Activated T-cell treated with anti-CD3 and anti-CD28 coated beads, Interleukin-2, amount 50 U/mL, for 48 hours (primary cell): ENCODE measurements at places on chromosomes 13 and 19.

- no peak for DNase-seq
These were observed 2.8 kb downstream of the PNMA8B start for GRCh38 chr19:46492841-46493235.

GRCh38 chr13:40390401-40390916, 276.0 kb downstream of the FOXO1 start:
- no peak for DNase-seq

- DNase-seq: peak; percentile 44
These were observed 49.1 kb downstream of the SAE1 start for GRCh38 chr19:47179653-47180310.

DNA sequence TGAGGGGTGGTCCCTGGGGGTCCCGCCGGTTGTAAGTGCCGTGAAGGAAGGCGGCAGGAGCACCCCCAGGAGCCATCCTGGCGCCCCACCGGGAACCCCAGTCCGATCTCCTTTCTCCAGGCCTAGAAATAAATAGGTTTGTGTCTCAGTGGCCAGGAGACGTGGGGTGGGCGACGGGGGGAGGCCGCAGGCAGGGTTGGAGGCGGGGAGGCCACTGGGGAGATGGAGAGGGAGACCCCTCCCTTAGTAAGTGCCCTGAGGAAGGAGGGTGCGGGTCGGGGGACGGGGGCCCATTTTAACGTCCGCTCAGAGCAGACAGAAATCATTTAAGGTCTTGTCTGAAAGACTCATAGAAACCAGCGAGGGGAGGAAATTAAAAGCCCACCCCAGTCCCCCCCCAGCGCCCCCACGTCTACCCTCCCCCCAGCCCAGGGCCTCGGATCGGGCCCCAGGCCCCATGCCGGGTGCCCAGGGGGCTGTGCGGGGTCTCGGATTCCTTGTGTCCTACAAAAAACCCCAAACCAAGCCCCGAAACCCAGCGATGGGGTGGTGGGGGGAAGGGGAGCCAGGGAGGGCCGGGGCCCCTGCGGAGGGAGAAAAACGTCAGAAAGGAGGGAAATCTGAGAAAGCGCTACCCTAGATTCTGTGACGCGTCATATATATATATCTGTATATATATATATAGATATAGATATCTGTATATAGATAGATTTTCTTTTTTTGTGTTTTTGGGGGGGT, 19.6 kb downstream of the ZBTB7A start:
- no peak for DNase-seq

- no peak for DNase-seq
These were observed 6.9 kb downstream of the PIBF1 start for GRCh38 chr13:72788831-72789230.

- no peak for DNase-seq
These were observed 9.5 kb upstream of the MPV17L2 start for GRCh38 chr19:18183529-18183928.

DNA sequence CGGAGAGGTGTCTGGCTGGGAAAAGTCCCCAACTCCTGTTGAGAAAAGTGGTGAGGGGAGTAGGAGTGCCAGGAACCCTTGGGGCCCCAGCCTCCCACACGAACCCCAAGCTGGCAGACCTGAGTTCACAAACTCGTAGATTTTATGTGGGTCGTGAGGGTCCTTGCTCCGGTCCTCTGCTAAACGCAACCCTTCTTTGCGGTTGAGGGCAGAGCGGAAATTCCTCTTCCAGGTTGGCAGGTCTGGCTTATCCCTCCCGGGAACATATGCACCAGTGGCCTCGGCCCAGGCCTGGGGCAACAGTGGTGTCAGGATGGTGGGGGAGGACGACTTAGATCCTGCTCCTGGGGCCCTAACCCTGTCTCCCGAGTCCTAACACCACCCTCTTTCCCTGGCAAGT, 2.4 kb downstream of the IRF3 start:
- DNase-seq: no peak

DNA sequence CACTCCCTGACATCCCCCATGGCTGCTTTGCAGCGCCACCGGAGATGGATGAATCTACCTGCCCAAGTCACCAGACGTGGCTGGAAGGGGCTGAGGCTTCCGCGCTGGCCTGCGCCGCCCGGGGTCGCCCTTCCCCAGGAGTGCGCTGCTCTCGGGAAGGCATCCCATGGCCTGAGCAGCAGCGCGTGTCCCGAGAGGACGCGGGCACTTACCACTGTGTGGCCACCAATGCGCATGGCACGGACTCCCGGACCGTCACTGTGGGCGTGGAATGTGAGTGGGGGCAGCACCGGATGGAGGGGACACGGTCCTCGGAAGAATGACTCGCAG, 4.6 kb downstream of the ICAM5 start:
- peak; percentile 45 for DNase-seq

DNA sequence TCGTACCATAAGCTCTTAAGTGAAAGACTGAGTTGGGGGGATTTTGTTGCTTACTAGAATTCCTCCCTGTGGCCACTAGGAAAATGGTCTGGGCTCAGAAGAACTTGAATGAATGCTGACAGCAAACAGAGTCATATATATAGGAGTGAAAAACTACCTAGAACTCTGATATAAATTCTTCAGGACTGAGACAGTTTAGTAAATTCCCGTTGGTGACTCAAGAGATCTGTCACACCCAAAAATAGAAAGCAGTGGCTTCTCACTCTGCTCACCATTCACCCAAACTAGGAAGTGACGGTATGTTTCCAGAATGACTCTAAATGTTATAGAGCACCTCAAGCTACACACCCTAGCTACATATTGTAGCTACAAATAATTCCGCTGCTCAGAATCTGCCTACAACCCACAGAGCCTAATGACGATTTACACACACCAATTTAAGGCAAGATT, 116.2 kb downstream of the TBC1D4 start:
- DNase-seq: no peak

DNA sequence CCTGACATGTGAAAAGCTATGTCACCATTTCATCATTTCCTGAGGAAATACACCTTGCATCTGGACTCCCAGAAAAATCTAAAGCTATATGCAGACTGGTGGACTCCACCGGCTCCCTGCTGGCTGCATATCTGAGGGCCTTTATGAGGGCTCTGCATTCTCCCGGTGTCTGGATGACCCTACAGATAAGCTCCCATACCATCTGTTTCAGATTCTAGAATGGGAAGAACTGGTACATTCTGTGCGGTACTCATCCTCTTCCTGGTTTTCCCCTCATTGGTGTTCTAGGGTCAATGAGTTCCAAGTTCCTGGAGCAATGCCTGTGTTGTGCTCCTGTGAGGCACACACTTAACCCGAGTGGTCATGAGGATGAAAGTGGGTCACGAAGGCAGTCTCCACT, 60.4 kb downstream of the COL4A1 start:
- DNase-seq: no peak

GRCh38 chr13:29760544-29760943, 89.9 kb downstream of the UBL3 start:
- no peak for DNase-seq

DNA sequence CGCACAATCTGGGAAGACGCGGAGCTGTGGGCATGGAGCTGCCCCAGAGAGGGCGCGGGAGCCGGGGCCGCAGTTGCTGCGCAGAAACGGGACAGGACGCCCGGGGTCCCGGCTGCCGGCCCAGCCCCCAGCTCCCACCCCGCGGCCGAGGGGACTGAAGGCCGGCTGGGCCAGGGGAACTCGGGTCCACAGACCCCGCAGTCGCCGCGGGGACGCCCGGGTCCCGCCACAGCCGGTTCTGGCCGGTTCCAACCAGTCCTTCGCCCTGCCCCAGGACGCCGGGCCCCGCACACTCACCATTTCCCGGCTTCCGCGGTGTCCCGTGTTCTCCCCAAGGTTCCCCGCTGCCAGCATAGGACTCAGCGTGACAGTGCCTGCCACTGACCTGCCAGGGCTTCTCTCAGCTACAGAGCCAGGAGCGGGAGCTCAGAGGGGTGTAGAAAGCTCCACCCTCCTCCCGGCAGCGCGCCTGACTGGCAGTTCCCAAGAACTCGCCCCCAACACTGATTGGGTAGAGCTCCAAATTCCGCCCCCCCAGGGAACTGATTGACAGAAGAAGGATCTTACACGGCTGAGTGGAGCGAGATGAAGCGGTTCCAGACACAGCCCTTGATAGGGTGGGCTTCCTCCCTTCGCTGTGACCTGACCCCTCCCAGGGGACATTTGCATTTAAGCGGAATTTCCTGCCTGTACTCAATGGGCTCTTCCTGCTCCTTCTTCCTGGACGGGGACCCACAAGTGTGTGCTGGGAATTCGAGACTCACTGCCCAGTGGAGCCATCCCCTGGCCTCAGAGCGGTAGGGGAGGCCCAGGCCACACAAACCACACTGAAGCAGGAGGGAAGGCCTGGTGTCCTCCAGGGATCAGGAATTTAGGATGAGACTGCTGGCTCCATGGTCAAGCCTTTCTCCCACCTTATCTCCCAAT, at the start of gene ZNF442:
TSS of gene ZNF442 (minus strand) at position 448 of the 927 bp plus-strand sequence. CDS start 2,052 bp downstream, outside the sequence.
- DNase-seq: peak; percentile 91

DNA sequence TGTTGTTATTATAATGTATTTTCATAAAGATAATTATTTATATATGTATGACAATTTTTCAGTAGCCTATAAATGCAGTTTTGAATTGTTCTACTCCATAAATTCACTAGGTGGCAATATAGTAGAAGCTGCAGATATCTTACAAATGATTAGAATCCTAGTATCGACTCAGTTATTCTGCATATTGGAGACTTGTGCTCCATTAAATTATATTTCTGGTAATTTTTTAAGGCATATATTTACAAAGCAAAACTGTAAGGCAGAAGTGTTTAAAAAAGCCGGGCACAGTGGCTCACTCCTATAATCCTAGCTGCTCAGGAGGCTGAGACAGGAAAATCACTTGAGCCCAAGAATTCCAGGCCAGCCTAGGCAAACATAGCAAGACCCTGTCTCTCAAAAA, 58.7 kb downstream of the DPY19L3 start:
- DNase-seq: no peak

GRCh38 chr19:58040751-58041525, 7.1 kb downstream of the ZSCAN1 start:
- no peak for DNase-seq

GRCh38 chr13:93805736-93806135, 579.1 kb downstream of the GPC6 start:
- no peak for DNase-seq

DNA sequence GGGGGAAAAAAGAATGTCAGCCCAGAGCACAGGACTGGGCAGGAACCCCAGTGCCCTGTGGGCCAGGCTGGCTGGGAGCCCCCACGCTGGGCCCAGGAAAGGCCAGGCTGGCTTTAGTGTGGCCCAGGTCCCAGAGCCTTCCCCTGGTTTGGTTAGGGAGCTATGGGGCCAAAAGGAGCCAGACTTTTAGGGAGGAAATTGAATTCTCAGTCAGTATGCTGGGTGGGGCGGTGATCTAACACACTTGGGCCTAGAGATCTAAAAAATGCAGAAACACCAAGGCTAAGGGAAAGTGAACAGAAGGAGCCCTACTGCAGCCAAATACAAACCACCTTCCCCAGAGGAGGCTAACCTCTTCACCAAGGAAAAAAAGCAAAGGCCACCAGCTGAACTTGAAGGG, 137.5 kb downstream of the CRYL1 start:
- no peak for DNase-seq

DNA sequence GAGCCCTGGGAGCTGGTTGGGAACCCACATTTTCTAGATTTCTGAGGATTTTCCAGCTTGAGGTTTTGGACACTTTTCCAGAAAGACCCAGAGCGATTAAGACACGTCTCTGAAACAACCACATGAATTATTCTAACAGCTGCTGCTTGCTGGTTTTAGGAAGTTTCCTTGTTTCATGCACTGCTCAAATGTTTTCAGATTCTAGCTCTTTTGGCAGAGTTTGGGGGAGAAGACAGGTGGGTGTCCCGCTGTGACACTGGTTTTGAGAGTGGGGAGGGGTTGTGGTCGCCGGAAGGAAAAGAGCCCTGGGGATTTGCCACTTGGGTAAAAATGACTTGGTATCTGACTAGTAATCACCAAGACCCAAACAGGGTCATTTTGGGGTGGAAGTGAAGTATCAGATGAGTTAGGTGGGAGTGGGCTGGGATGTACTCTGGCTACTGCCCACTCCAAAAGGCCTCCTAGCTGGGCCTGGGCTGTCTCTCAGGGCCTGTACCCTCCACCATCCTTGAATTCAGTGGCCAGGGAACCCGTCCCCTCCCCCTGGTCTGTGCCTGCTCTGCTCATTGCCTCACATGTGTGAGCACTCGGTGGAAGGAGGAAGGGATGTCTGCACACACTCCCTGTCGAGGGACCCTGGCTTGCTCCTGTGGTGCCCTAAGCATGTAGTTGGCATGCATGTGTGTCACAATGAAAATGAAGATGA, 13.2 kb downstream of the GATAD2A start:
- DNase-seq: no peak

GRCh38 chr13:21009036-21009435, 52.4 kb downstream of the LATS2 start:
- no peak for DNase-seq

GRCh38 chr13:70527599-70527998, 419.3 kb upstream of the KLHL1 start:
- DNase-seq: no peak

DNA sequence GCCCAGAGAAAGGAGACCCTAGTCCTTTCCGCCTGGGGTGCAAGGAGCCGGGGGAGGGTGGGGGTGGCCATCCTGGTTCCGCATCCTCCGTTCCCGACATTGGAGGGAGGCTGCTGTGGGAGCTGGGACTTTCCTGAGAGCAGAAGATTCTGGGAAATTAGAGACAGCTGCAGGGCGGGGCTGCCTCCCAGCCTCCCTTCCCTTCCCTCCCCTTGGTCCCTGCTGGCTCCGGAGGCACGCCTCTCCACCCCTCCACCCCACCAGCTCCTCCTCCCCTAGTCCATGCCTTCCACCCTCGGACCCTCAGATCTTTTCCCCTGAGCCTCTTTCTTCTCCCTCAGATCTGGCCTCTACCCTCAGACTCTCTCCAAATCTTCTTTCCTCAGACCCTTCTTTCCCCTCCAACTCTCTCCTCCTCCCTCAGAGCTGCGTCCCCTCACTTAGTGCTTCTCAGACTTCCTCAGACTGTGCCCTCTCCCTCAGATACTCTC, 3.1 kb upstream of the BCL3 start:
- no peak for DNase-seq

DNA sequence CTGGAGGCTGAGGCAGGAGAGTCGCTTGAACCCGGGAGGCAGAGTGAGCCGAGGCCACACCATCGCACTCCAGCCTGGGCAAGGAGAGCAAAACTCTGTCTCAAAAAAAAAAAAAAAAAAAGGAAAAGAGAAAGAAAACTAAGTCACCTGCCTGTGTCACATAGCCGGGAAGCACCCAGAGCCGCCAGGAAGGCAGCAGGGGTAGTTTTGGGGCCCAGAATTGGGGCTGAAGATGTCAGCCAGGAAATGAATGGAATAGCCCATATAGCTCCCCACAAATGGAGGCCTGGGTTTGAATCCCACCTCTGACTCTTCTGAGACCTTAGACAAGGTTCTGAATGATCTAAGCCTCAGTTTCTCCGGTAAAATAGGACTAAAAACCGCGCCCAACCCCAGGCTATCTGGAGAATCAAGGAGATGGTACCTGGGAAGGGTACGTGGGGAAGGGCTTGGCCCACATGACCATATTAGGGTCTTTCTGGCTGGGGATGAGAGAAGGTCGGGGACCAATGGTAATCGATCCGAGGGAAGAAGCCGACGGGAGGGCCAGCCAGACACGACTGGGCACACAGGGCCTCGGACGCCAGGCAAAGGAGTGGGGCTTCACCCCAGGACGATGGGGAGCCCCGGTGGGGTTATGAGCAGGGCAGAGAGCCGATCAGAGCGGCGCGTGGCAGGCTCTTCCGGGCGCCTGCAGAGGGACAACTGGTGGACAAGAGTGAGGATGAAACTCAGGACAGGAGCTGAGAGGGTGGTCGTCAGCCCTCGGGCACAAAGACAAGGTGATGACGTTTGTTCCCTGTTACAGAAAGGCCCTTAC, 14.4 kb downstream of the CCDC124 start:
- no peak for DNase-seq
